NCI-H510A treated with DMSO at 0.1 percent for 48 hours (cell line): ENCODE measurements at places on chromosomes 12 and 14.

DNA sequence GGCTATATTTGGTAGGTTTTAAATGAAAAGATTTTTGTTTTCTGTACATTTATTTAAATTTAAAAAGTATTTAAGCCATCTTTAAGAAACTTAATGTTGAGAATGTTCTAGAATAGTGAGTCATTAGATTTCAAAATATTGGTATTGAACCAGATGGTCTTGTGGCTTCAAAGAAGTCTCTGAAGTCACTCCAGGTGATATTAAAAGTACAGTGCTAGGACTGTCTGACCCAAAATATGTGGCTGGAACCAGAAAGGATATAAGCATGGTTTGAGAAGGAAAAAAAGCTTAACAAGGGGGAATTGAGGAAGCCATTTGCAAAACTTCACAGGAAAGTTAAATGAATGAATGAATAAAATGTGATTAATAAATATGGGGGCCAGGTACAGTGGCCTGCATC, 28.7 kb upstream of the MDM2 start:
- no peak for DNase-seq

- no peak for DNase-seq
These were observed 562 bp downstream of the ZFYVE1 start for GRCh38 chr14:73026243-73026844.

DNA sequence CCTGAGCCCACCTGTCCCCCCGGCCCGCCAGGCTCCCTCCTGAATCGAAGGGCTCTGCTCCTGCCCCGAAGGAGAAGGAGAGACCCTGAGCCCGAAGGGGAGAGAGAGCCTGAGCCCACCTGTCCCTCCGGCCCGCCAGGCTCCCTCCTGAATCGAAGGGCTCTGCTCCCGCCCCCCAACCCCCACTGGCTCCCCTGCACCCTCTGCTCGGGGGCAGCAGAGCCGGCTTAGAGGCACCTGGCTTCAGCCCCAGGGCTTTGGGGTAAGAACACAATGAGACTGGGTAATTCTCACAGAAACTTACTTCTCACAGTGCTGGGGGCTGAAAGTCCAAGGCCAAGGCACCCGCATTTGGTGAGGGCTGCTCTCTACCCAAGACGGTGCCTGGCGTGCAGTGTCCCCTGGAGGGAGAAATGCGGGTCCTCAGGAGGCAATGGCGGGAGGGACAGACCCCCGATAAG, 53.1 kb upstream of the FBRSL1 start:
- no peak for DNase-seq

- no peak for DNase-seq
These were observed 73.7 kb downstream of the DCAF5 start for GRCh38 chr14:69079188-69079742.

- no peak for DNase-seq
These were observed 28.0 kb upstream of the ADIPOR2 start for GRCh38 chr12:1662761-1663439.
